B cell (primary cell): ENCODE measurements at places on chromosomes 13 and 19.

DNA sequence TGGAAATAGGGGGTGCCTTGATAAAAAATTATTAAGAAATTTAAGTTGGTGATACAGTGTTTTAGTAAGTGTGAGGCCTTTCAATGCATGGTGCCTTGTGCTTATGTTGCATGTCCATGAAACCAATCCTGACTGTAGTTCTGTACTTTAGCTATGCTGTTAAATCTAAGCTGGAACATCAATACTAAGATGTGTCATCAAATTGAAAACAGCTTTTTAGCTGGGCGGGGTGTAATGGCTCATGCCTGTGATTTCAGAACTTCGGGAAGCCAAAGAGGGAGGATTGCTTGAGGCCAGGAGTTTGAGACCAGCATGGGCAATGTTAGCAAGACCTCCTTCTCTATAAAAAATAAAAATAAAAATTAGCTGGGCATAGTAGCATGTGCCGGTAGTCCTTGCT, 930.3 kb upstream of the PCDH9 start:
- DNase-seq, result no peak

- peak; percentile 25 for DNase-seq
Observed at GRCh38 chr19:1873524-1874473, 10.4 kb upstream of the KLF16 start.

DNA sequence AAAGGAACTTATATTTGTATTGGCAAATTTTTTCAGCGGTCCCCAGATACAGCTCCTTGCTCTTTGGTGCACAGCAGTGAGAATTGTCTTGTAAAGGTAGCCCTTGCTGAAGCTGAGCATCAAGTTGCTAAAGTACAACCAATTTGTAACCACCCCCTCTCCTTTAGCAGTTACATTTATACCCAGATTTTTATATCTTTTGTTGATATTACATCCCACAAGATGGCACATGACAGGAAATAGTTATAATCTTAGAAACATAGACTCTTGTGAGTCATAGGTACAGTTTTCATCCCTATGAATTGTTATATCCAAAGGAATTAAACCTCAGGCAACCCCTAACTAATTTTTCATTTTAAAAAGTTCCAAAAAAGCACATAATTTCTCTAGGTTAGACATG, 523.0 kb upstream of the SLITRK1 start:
- DNase-seq, result no peak

GRCh38 chr19:53432088-53432661, 391 bp downstream of the ZNF761 start:
- DNase-seq, result no peak

DNA sequence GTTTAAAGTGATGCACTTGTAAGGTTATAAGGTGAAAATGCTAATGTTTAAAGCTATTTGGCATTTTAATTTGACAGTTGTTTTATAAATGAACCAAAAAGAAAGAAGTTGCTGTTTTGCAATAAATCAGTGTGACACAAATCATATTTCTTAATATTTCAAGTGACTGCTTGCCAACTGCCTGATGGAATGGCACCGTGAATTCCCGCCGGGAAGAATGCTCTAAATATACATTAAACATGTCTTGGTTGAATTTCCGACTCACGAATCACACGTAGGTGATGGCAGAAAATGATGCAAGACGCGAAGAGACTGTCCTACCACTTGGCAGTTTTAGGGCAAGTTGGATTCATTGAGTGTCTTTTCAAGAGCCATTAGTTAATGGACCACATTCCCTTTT, 3.1 kb upstream of the GJB2 start:
- DNase-seq, result no peak

GRCh38 chr13:45821811-45822210, 29.7 kb downstream of the SIAH3 start:
- DNase-seq, result no peak

- no peak for DNase-seq
Observed at GRCh38 chr13:35732565-35732964, 256.1 kb upstream of the MAB21L1 start.

DNA sequence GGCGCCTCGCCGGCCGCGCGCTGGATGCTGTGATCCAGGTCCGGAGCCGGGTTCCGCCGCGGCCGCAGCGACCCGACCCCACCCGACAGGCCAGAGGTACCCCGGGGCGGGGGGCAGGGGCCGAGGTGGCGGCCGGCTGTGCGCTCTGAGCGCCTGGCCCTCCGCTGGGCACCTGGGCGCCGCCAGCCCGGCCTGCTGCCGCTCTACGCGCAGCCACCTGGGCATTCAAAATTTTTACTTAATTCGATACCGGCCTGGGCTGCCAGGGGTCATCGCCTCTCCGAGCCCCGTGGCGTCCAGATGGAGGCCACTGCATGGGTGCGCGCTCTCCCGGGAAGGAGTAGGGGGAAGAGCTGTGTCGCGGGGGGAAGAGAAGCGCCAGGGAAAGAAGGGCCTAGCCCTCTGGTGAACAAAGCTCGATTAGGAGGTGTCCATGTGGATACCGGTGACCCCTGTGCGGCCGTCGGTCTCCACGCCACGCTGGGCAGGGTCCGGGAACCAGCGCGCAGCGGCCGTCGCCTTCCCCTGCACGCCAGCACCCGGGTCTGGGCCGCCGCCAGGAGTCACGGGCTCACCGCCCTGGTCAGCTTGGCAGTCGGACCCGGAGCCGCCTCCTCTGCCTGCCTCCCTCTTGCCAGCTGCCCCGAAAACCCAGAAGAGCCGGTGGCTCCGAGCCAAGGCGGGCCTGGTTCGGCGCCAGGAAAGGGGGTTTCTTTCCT, 666 bp downstream of the BIVM start:
- DNase-seq, result no peak

DNA sequence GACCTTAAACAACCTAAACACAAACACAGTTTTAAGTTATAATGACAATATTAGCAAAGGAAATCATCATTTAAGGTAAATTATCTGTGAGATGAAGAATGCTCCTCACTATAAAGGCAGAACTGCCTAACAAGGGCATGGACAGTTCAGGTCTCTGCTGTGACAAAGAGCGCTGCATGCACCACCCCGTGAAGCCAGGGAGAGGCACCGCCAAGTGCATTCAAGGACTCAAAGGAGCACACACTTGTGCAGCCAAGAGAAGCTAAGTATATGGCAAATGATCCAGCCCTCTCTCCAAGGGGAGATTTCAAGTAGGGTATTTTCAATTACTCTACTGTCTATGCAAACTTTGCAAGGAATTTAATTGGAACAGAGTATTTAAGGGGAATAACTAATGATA, 126.0 kb downstream of the RAP2A start:
- no peak for DNase-seq

GRCh38 chr19:21432590-21432989, 35.7 kb downstream of the ZNF493 start:
- no peak for DNase-seq

DNA sequence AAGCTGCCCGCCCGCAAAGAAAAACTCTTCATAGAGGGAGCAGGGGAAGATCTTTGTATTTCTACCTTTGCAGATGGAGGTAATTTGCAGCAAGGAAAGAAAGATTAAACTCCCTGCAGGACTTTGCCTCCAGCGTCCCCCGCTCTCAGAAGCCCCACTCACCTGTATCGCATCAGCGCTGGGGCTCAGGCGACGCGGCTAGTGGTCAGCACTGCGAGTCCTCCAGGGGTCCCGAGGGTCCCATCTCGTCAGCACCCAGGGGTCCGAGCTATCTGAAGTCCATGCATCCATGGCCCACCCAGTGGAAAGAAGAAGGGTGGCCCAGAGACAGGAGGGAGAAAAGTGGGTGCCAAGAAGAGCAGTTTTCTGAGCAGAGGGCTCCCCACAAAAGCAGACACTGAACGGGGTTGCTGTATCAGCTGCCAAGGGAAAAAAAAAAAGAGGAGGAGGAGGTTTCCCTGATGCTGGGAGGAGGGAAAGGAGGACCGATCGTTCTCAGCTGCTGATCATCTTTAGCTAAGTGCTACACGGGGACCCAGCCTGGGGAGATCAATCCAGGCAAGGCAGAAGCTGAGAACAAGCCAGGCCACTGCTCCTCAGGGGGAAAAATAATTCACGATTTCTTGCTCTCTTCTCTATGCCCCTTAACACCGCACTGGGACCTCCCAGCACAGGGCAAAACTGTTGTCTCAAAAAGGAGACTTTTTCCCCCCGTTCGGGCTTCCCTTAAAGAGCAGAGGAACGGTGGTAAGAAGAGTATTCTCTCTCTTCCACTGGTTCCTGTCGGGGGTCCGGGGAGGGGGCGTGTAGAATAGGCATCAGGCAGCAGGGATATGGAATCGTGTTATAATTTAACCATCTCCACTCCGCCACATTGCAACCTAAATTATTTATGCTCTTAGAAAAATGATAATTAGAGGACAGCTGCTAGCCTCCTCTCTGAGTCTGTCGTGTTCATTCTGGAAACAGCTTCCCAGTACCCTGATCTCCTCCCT, 117.7 kb upstream of the CACNA1A start:
- no peak for DNase-seq

DNA sequence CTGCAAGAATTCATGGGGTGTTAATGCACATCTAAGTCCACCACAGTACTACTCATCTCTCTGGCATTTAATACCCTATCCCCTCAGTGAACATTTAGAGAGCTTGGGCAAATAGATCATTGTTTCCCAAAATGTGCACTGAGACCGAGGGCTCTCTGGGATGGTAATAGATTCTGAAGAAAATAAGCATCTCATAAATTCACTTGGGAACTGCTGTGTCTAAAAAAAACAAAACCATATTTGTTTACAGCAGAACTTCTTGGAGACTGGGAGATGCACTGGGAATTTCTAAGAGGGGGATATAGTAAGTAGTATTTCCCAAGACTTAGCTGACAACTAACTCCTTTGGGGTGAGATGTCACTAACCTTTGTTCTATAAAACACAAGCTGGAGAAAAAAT, 58.4 kb downstream of the ENOX1 start:
- no peak for DNase-seq

GRCh38 chr13:24900507-24900906, 136.5 kb downstream of the RNF17 start:
- DNase-seq, result peak; percentile 34

GRCh38 chr13:40383132-40383531, 283.3 kb downstream of the FOXO1 start:
- no peak for DNase-seq

DNA sequence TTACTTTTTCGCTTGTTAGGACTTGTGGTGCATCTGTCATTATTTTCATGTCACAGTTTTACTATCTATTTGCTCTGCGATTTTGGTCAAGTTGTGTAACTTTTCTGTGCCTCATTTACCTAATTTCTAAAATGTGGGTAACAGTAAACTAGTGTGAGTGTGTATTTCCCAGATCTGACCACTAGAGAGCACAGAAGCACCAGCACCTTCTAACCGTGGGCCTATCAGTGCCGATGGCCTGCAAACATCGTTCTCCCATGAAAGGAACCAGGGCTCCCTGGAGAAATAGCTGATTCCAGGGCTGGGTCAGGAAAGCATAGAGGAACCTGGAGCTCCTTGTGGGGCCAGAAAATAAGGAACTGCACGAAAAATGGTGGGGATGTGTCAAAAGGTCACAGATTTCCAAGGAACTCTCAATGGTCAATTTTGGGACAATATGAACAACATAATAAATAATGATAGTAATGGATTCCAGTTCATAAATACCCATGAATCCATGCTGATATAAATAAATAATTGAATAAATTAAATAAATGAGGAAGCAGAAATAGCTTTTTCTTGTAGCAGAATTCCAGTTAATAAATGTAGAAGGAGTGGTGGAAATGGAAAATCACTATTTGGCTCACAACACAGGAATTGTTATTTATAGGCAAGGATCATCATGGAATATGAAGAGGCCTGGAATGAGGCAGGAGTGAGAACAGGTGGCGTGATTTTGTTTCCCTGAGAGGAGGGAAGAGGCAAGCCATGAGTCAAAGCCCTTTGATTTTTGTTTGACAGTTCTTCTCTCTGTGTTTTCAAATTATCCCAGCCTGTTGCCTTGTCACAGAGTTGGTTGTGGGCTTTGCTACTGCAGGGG, 31.1 kb downstream of the CEACAM8 start:
- DNase-seq, result peak; percentile 66
